ENCODE measurements at places on chromosomes 12 and 14.
A peak's percentile ranks its signal among the peaks of the same experiment; 100 is the strongest.

DNA sequence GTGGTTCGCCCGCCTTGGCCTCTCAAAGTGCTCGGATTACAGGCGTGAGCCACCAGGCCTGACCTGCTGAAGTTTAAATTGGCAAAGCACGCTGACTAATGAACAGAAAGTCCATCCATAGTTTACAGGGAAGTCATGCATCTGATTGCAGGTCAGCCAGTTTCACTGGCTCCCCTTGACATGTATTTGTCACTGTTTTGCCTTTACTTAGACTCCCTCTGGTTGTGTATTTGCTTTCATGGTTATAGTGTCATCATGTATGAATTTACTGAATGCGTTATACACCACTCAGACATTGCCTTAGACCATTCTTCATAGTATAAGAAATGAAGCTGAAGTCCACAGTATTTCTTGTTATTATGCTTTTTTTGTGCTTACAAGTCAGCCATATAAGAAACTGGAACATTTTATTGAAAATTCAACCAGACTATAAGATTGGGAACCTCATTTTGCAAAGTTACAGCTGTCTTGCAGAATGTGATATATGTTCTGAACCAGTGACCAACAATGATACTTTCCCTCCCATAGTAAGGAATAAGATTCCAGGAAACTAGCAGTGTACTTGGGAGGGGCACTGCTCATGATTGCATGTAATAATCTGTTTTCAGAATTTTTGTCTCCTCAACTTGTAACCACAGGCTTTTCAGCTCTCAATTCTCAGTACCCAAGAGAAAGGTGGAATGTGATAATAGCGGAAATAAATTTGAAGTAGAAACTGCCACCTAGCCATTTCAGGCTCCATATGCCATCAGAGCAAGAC is 51.9 kb upstream of the ATF7IP start:
- no peak for DNase-seq

DNA sequence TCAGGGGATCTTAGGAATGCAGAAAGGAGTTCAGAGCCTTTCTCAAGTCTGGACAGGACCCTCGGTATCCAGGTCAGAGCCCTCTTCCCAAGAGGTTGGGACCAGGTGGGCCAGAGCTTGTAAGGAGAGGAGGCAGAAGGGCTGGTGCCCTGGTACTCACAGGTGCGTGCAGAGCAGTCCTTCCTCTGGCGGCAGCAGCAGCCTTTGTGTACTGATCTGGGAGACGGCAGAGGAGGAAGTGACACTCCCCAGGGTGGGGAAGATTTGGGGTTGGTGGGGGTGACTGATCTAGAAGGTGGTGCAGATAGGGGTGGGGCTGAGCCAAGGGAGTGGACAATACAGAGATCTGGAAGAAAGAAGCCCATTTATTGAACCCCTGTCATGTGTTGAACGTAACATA is at the start of gene ITGB7:
TSS of gene ITGB7 (minus strand) at position 210 of the 400 bp plus-strand sequence. CDS start 6,808 bp downstream, outside the sequence.
- DNase-seq: no peak

- no peak for DNase-seq
Measured at GRCh38 chr12:40058721-40059190, 47.1 kb downstream of the SLC2A13 start.

GRCh38 chr14:74038020-74038859 is 19.1 kb downstream of the BBOF1 start:
- no peak for DNase-seq

DNA sequence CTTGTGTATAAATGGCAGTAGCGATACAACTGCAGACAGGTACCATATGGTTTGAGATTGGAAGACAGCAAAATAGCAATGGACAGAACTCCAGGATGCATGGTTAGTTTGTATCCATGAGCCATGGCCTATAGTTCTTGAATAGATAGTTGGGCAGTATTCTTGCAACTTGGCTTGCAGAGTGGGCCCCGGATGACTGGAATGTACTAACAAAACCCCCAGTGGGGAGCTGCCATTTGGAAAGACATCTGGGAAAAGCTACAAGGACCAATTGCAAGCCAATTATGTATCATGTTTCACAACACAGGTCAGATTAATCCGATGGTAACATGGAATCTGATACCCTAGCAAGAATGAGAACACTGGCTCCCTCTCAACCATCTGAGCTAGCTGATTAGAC is 279.6 kb downstream of the RERGL start:
- DNase-seq: no peak

DNA sequence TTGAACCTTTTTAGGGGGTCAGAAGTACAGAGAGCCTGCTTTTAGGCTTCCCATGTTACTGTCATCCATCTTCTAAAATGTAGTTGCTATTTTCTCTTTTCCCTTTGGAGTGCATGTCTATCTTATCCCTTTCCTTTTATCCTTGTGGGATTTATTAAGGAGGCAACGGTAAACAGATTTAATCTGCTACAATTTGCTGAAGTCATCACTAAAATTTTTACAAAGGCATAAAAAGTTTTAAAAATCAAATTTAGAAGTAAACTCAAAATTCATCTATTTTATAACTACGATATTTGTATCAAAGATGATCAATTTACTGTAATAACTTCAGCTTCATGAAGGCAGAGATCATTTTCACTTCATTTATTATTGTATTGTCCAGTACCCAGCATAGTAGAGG is 118.7 kb downstream of the RPS6KA5 start:
- DNase-seq: no peak

- no peak for DNase-seq
Measured at GRCh38 chr12:106265116-106265515, 17.3 kb upstream of the CKAP4 start.

GRCh38 chr14:76696361-76696760 is 64.9 kb upstream of the VASH1 start:
- DNase-seq: no peak

- no peak for DNase-seq
Measured at GRCh38 chr12:43281563-43281962, 270.4 kb downstream of the ADAMTS20 start.

DNA sequence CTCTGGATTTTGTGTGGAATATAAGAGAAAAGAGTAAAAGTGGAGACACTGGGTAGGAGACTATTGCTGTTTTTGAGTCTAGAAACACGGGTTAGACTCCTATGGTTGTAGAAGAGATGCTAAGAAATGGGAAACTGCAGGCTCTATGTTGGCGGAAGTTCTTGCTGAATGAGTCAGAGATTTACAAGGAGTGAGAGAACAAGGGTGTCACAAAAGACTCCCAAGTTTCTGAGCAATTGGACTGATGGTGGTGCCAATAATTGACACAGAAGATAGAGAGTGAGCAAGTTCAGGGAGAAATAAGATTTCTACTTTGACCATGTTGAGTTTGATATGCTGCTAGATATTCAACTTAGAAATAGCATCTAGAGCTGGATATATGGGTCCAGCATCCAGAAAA is 2.6 kb upstream of the PRKD1 start:
- DNase-seq: no peak

DNA sequence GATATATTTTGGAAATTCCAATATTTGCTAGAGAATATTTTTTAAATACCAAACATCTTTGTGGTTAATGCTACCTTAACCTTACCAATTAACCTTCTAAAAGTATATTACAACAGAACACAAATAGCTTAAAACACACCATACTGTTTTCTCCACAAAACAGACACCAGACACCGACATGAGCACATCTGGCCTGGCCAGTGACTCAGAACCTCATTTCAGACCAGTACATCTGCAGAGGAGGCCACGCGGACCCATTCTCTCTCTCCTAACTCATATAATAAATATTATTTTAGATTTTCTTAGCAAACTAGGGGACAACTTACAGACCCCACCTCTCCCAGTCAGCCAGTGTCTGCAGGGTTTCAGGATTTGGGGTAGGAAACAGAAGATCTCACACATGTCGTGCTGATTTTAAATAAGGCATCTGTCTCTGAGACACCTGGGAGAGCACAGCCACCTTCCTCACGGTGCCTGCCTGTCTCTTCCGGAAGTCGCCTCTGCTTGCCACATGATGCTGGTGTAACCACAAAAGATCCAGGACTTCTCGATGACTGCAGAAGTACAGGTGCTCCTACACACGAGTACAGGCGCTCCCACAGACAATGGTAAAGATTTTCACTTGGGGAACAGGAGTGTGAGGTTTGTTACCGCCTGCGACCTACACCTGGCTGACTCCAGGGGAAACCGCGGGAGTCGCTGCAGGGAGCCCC is 9.7 kb upstream of the ANKLE2 start:
- no peak for DNase-seq

- DNase-seq: peak; percentile 35
Measured at GRCh38 chr12:104695453-104696148, 238.9 kb downstream of the CHST11 start.

DNA sequence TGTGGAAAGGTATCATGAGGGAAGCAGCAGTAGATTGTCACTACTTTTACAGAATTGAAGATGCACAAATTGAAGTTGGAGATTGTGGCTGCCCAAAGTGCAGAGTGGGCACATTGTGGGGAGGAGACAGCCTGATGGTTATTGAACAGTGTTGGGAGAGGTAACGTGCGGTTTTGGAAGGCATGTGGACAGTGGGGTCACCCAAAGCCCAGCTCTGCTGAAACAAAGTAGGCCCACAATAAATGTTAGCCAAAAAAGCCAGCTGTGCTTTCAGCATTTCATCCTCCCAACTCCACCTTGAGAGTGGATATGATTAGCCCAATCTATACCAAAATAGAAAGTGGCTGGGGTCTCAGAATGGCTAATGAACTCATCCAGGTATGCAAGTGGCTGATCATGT is 96.7 kb downstream of the TMX1 start:
- no peak for DNase-seq

DNA sequence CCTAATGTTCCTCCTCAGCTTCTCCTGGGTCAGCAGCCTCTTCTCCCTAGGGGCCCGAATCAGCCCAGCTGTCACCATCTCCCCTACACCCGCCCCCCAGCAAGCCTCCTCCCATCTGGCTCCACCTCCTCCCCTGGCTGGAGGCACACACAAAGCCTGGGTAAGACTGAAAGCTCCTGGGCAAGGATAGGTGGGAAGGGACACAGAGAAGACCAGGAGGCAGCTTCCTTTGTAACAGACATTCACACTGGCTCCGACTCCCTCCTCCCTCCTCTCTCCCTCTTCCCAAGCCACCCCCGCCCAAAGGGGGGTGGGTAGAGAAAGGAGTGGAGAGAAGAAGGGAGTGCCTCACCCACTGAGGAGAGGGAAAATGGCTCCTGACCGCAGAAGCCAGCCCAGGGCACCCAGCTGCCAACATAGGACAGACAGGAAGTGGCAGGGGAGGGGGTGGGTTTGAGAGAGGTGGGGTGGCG is 4.0 kb downstream of the CHD4 start:
- DNase-seq: no peak

GRCh38 chr14:50635141-50635540 is 33.0 kb downstream of the SAV1 start:
- DNase-seq: peak; percentile 51

DNA sequence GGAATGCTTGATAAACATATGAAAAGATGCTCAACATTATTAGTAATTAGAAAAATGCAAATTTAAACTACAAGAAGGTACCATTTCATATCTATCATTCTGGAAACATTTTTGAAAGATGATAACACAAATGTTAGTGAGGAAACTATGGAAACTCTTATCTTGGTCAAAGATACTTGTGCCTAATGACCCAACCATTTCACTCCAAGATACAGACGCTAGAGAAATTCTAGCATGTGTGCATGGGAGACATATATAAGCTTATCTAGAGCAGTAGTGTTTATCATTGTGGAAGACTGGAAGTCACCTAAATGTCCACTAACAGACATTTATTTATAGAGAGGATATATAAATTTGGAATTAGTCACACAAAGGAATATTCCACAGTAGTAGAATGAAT is 143.1 kb upstream of the HMGA2 start:
- DNase-seq: no peak

GRCh38 chr12:113113397-113113796 is 22.2 kb downstream of the RASAL1 start:
- no peak for DNase-seq

- no peak for DNase-seq
Measured at GRCh38 chr12:80702889-80703805, 4.3 kb upstream of the MYF6 start.

- no peak for DNase-seq
Measured at GRCh38 chr14:96096639-96097610, 57.8 kb downstream of the C14orf132 start.

DNA sequence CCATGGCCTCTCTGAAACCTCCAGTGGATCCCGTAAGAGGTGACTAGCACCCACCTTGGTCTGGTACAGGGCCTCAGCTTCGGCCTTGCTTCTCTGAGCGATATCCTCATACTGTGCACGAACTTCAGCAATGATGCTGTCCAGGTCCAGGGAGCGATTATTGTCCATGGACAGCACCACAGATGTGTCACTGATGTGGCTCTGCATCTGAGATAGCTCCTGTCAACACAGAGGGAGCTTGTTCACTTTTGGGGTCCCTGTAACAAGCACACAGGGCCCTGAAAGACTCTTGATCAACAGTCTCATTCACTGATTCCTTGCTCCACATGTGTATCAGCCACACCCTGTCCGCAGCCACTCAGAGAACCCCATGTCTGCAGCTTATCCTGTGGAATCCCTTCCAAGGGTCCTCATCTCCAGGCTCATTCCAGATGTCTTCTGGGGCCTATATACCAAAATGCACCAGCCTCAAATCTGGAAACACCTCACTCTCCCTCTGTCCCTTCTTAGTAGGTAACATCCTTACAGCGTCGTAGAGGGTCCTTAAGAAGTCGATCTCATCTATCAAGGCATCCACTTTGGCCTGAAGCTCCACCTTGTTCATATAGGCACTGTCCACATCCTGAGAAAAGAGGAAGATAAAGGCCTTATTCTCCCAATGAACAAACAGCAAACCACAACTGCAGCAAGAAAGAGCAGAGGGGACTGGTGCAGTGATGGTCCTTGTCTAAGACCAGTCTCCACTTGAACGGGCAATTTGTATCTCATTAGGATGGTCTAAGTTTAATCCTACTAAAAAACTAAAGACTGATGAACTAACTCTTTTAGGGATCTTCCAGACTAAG is 3.5 kb downstream of the KRT3 start:
- no peak for DNase-seq

DNA sequence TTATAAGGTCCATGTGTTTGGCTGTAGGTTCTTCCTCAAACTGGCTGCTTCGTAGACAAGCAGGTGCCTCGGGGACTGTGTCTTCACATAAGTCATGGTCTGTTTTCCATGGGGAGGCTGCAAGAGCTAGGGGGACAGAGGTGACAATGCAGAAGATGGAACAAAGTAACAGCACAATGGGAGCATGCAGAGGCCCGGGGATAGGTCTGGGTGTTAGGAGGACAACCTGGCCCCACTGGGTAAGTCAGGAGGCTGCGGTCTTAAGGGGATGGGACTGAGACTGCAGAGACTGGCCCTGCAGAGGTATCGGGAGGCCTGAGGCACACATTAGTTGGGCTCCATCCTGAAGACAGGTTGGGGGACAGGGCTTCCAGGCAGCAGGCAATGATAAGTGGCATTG is 88.9 kb downstream of the NTF3 start:
- DNase-seq: no peak

DNA sequence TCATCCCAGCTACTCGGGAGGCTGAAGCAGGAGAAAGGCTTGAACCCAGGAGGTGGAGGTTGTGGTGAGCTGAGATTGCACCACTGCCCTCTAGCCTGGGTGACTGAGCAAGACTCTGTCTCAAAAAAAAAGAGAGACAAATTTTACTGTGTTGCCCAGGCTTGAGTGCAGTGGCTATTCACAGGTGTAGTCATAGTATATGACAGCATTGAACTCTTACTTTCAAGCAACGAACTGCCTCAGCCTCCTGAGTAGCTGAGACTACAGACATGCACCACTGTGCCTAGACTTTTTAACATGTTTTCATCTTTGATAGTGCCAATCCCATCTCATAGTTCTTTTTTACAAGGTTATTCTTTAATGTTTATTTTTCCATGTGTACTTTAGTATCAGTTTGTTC is 13.7 kb downstream of the ARID2 start:
- DNase-seq: no peak

GRCh38 chr12:30877105-30877875 is 49.3 kb upstream of the TSPAN11 start:
- peak; percentile 29 for DNase-seq

All from lung (tissue), 17 donors.